Left lung (tissue), 14 donors: ENCODE measurements at places on chromosomes 2 and 18.
A peak's percentile ranks its signal among the peaks of the same experiment; 100 is the strongest.

GRCh38 chr18:22180722-22181121 lies 11.3 kb downstream of the GATA6 start:
- no peaks in the 10 kb centered on the region for H3K36me3 ChIP-seq
- no peaks in the 10 kb centered on the region for H3K4me1 ChIP-seq
- no peak overlapping the region for H3K27ac ChIP-seq
- H3K27me3 ChIP-seq, result peaks cover 32% of the 10 kb centered on the region
- DNase-seq, result no peak

DNA sequence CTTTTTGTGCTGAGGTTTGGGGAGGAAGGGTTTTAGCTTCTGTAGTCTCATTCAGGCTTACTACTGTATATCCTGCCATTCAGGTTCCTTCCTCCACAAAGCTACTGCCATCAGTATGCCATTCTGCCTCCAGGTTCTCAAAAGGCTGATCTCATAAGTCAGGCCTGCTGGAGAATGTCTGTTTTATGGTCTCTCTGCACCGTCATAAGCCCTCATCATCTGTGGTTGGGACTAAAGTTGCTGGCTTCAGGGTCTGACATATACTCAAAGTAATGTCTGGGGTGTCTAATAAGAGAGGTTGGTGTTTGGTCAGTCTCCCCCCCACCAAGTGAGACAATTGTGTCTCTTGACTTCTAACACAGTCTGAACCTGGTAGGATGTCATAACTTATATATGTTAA lies 36.2 kb upstream of the CCBE1 start:
- no peak for DNase-seq
- no peaks in the 10 kb centered on the region for H3K4me1 ChIP-seq
- no peaks in the 10 kb centered on the region for H3K36me3 ChIP-seq
- H3K27ac ChIP-seq, result no peak overlapping the region
- H3K4me3 ChIP-seq, result no peak overlapping the region
- no peaks in the 10 kb centered on the region for H3K27me3 ChIP-seq

DNA sequence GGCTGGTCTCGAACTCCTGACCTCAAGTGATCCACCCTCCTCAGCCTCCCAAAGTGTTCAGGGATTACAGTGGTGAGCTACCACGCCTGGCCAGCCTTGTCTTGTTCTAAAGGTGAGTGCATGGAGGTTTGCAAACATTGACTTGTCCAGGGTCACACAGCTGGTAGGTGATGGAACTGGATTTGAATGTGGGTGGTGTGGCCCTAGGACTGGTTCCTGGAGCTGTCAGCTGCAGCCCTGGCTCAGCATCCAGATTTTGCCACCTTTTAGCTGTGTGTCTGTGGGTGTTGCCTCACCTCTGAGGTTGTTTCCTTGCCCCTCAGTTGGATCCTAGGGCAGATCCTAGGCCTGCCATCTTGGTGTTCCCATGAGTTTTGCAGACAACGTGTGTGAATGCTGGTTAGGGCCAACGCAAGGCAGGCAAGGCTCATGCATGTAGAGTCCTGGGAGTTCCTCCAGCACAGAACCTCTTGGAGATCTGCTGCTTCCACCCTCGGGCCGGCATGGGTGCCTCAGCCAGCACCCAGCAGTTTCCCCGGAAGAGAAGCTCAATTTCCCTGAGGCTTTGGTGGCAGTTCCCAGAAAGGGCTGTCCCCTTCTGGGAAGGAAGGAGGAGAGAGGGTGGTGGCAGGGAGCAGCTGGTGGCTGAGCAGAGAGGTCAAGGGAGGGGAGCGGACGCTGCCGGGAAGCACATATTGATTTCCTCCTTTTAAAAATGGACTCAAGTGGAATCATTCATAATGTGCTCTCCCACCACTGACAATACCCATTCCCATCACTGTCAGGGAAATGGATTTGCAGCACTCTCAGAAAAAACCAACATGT lies 127.6 kb upstream of the HS6ST1 start:
- H3K4me3 ChIP-seq, result no peak overlapping the region
- H3K27me3 ChIP-seq, result no peaks in the 10 kb centered on the region
- no peaks in the 10 kb centered on the region for H3K36me3 ChIP-seq
- no peak for DNase-seq

DNA sequence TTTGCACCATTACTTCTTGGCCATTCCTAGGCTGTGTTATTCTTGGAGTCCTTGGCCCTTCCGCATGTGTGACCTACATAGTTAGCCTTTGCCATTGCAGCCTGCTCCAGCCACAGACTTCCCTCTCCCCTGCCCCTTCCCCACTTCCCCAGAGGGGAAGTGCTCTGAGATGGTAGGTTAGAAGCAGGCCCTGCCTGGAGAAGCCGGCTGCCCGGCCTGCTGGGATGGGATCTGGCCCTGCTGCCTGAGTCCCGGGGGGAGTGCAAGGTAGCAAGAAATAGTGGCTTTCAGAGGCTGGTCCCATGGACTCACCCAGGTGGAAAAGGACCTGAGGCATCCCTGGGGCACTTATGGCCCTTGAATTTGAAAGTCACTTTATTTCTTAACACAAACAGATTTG lies 28.4 kb upstream of the OTOF start:
- H3K27me3 ChIP-seq, result no peaks in the 10 kb centered on the region
- H3K4me3 ChIP-seq, result no peak overlapping the region
- peaks cover 12% of the 10 kb centered on the region for H3K4me1 ChIP-seq
- no peak overlapping the region for H3K27ac ChIP-seq
- no peaks in the 10 kb centered on the region for H3K36me3 ChIP-seq
- no peak for DNase-seq

DNA sequence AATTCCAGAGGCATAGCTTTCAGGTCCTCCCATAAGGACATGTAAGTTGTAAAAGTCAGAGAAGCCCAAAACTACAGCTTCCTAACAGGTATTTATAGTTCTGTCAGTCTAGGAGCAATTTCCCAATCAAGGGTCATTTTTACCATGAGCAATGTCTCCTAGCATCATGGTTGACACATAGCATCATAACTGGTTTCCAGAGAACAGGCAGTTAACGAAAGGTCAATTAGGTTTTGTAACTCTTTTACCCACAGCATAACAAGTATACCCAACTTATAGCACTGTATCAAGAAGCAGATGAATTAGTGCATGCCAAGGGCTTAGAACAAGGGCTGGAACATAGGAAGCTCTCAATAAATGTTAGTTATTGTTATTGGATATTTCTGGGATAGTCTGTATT lies 110.1 kb downstream of the MREG start:
- no peaks in the 10 kb centered on the region for H3K27me3 ChIP-seq
- H3K27ac ChIP-seq, result no peak overlapping the region
- no peaks in the 10 kb centered on the region for H3K36me3 ChIP-seq
- no peak for DNase-seq
- no peak overlapping the region for H3K4me3 ChIP-seq
- H3K4me1 ChIP-seq, result peaks cover 27% of the 10 kb centered on the region

GRCh38 chr18:3383381-3383915 lies 66.5 kb upstream of the TGIF1 start:
- no peaks in the 10 kb centered on the region for H3K27me3 ChIP-seq
- no peak overlapping the region for H3K4me3 ChIP-seq
- H3K36me3 ChIP-seq, result no peaks in the 10 kb centered on the region
- H3K27ac ChIP-seq, result no peak overlapping the region
- no peak for DNase-seq

DNA sequence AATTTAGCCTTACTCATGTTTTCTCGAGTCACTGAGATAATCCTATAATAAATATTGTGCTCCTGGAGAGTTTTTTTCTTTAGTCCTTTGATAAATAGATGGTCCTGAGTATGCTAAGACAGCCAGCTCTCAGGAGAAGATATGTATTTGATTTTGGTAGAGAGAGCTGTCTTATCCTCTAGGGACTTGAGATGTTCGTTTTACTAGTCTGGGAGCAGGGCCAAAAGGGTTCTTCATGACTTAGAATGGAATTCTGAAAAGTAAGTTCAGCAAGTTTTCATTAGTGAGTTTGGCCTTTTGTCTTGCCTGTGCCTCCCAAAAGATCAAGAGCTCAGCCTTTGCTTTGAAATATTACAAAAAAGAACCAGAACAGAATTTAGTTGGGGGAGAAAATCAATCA lies 246.7 kb downstream of the BABAM2 start:
- no peaks in the 10 kb centered on the region for H3K27me3 ChIP-seq
- no peak for DNase-seq
- H3K27ac ChIP-seq, result peak overlapping the region; percentile 34
- H3K36me3 ChIP-seq, result no peaks in the 10 kb centered on the region

- no peaks in the 10 kb centered on the region for H3K27me3 ChIP-seq
- no peaks in the 10 kb centered on the region for H3K36me3 ChIP-seq
- DNase-seq, result no peak
- H3K4me1 ChIP-seq, result no peaks in the 10 kb centered on the region
Measured at GRCh38 chr2:86274265-86274917, 63.0 kb downstream of the REEP1 start.

DNA sequence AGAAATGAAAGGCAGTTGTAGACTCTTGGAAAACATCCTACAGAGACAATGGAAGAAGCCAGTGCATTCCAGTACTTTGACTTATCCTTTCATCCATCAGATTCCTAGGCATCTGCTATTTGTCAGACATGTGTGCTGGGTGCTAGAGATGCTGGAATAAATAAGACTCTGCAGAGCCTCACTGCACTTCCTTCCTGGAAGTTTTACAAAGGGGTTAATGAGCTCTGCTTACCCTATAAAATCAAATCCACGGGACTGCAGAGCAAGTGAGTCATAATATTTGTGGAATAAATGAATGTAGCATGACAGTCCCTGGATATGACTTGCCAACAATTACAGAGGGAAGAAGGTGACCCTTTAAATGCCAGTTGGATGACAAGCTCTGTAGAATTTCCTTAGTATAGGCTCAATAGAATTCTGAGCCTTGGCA lies 52.7 kb upstream of the NPAS2 start:
- H3K4me3 ChIP-seq, result no peak overlapping the region
- H3K27me3 ChIP-seq, result no peaks in the 10 kb centered on the region
- H3K27ac ChIP-seq, result no peak overlapping the region
- no peaks in the 10 kb centered on the region for H3K36me3 ChIP-seq
- DNase-seq, result no peak

DNA sequence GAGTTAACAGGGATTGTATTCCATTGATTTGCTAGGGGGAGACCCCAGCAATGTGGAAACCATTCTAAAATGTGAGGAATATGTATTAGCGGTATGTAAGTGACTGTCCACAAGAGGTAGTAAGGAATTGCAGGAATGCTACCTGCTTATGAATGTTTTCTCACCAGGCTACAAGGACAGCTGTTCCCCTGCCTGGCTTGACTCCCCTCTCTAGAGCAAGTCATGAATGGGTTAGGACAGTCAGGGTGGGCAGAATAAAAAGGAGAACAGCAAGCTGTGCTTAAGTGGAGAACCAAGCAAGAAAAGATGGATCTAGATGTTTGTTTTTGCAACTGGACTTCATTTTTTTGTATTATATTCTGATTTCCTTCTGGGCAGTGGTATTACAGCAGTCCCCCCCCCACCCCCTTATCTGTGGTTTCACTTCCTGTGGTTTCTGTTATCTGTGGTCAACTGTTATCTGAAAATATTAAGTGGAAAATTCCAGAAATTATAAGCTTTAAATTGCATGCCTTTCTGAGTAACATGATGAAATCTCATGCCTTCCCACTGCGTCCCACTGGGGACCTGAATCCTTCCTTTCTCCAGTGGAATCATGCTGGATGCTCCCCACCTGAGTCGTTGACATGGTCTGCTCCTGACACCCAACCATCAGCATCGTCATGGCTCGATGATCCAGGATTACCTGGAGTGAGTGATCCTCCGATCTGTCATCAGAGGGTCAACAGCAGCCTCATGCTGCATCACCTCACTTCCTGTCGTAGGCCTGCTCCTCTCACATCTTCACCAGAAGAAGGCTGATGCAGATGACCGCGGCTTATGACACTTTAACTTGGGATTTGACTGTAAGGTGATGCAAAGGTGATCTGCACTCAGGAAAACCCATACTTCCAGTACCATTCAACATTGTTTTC lies 52.2 kb downstream of the VAPA start:
- no peak for DNase-seq
- peaks cover 29% of the 10 kb centered on the region for H3K4me1 ChIP-seq
- no peak overlapping the region for H3K27ac ChIP-seq
- H3K4me3 ChIP-seq, result no peak overlapping the region
- H3K36me3 ChIP-seq, result no peaks in the 10 kb centered on the region

- no peak overlapping the region for H3K4me3 ChIP-seq
- H3K27me3 ChIP-seq, result no peaks in the 10 kb centered on the region
- no peaks in the 10 kb centered on the region for H3K36me3 ChIP-seq
- no peak overlapping the region for H3K27ac ChIP-seq
Measured at GRCh38 chr2:48428449-48428848, 101.5 kb upstream of the STON1 start.

DNA sequence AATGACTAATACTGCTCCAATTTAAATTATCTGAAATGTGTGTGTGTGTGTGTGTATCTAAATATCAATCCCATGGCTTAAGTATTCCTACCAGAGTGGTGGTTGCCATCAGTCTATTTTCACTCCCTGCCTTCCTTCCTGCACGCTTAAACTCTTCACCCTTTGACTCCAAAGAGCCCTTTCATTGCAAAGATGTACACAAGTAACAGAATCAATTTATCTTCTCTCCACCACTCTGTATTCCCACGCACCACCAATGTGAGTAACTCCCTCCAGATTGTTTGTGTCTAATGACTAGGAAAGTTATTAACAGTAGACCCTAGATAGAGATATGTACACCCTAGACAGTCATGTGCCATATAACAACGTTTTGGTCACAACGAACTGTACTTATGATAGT lies 42.8 kb downstream of the ARL6IP6 start:
- peaks cover 35% of the 10 kb centered on the region for H3K36me3 ChIP-seq
- H3K27me3 ChIP-seq, result no peaks in the 10 kb centered on the region
- H3K27ac ChIP-seq, result no peak overlapping the region
- no peak for DNase-seq

DNA sequence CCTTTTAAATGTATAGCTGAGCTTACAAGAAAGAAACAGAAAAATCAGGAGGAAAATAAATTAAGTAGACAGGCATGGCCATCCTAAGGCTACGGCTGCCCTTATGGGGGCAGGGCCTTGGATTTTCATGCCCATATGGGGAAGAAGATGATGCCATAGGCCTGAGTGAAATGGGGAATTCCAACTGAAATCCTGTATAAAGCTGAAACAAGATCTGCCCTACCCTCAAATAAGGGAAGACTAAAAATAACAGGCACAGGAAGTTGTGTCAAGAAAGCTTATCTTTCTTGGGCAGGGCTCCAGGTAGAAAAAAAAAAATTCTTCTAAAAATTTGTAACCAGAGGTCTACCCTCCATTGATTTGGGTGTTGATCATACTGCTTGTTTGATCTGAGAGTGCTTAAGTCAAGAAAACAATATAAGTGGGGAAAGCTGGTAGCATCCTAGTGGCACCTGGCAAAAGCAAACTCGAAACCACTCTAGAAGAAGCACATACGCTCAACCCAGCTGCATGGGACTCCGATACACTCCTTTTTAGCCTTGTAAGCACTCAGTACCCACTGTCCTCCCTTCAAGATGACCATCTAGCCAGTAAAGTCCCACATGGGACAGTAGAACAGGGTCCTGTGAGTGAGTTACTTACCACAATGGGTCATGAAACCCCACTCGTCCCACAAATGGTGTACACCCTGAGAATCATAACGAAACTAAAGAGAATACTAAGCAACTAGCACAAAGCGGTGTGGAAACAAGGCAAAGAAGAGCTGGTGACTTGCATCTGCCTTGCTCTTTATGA lies 22.3 kb downstream of the DNAH7 start:
- DNase-seq, result no peak
- H3K27me3 ChIP-seq, result no peaks in the 10 kb centered on the region
- no peak overlapping the region for H3K4me3 ChIP-seq
- no peak overlapping the region for H3K27ac ChIP-seq
- no peaks in the 10 kb centered on the region for H3K4me1 ChIP-seq
- no peaks in the 10 kb centered on the region for H3K36me3 ChIP-seq
